ENCODE measurements at places on chromosomes 7 and 10.

- no peak for DNase-seq
Measured at GRCh38 chr7:80736371-80737125, 98.1 kb downstream of the CD36 start.

- no peak for DNase-seq
Measured at GRCh38 chr7:140540136-140540777, 61.0 kb upstream of the MKRN1 start.

- DNase-seq, result no peak
Measured at GRCh38 chr10:100735337-100736143, 9.8 kb upstream of the PAX2 start.

- DNase-seq, result peak; percentile 25
Measured at GRCh38 chr10:48289501-48290238, 15.2 kb upstream of the FRMPD2 start.

DNA sequence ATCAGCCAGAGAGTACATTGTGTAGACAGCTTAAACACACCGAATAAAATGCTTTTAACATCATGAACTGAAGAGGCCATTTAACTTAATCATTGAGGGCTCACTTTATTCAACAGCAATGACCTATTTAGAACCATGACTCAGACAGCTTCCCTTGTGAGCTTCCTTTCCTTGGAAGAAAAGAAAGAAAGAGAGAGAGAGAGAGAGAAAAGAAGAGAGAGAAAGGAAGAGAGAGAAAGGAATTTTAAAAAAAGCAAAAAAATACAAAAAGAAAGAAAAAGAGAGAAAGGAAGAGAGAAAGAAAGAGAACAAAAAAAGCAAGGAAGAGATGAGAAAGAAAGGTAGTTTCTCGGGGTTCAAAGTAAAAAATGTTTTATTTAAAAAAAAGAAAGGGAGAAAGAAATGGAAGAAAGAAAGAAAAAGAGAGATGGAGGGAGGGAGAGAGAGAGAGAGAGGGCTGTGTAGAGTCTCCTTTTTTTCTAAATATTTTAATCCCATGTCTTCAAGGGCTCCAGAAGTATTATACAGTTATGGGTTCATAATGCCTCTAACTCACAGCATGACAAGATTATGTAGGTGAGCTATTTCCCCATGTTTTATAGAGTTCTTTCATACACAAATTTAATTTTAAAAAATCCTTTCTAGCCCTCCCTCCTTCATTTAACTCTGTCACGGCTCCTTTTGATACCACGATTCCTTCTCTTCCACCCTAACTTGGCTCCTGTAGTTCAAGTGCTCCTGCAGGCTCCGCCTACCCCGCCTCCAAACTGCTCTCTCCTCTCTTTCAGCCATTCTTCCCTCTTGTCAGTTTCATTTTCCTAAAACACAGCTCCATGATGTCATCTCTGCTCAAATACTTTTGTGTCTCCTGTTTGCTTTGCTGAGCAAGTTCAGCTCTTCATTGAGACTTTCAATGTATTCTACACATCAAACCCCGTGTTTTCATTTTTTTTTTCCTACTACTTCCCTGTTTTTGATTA, 85.5 kb downstream of the PRTFDC1 start:
- DNase-seq, result peak; percentile 60

DNA sequence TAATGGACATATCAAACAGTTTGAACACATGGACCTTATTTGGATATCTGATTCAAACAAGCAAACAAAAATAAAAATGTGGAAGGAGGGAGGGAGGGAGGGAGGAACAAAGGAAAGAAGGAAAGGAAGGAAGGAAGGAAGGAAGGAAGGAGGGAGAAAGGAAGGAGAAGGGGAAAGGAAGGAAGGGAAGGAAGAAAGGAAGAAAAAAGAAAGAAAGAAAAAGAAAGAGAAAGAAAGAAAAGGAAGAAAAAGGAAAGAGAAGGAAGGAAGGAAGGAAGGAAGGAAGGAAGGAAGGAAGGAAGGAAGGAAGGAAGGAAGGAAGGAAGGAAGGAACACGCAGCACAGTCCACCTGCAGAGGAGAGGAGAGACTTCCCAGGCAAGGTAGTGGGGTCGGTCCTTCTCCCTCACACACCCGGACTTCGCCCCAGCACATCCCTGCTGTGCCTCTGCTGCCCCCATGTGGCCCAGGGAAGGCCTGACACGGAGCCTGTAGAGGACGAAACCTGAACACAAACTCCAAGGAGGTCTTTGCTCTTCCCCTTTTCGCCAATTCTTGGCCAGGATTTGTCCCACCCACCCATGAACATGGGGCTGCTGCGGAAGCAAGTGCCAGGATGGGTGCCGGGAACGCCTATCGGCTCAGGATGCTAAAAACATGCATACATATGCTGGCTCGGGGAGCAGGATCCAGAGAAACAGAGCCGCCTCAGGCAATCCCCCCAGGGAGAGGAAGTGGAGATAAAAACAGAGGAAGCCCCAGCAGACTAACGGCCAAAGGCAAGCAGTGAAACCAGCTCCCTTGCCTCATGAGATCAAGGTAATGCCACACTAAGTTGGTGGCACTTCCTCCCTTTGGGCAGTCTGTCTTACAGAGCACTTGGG, 52.3 kb upstream of the DGKI start:
- DNase-seq, result peak; percentile 80

DNA sequence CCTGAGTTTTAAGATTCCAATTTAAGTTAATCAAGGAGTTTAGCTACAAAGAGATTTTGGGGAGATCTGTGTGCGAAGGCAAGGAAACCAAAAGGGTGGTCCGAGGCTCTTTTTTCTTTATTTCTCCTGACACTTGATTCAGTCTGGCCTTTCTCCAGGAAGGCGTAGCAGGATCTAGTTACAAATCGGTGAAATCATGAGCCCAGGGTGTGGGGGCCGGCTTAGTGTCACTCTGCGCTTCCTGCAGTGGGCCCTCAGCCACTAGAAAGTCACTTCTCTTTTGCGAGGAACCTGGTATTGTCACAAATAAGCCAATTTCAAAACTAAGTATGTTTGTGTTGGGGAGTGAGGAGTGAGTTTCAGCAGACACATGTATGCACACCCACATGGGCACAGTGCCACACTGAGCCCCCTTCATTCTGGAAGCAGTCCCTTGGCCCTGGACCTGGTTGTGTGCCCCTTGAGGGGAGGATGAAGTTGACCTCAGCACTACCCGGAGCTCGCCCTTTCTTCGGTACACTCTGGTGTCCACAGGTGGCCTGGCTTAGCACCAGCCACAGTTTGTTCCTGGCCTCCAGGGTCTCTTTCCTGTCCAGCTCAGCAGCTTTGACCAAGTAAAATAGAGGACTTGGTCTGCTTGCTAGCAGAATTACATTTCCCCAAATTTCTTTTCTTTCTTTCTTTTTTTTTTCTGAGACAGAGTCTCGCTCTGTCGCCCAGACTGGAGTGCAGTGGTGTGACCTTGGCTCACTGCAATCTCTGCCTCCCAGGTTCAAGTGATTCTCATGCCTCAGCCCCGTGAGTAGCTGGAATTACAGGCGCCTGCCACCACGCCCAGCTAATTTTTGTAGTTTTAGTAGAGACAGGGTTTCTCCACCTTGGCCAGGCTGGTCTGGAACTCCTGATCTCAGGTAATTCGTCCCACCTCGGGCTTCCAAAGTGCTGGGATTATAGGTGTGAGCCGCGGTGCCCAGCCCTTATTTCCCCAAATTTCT, 84.0 kb upstream of the BTBD16 start:
- no peak for DNase-seq

- DNase-seq, result no peak
Measured at GRCh38 chr10:15558136-15558535, 161.6 kb downstream of the ITGA8 start.

DNA sequence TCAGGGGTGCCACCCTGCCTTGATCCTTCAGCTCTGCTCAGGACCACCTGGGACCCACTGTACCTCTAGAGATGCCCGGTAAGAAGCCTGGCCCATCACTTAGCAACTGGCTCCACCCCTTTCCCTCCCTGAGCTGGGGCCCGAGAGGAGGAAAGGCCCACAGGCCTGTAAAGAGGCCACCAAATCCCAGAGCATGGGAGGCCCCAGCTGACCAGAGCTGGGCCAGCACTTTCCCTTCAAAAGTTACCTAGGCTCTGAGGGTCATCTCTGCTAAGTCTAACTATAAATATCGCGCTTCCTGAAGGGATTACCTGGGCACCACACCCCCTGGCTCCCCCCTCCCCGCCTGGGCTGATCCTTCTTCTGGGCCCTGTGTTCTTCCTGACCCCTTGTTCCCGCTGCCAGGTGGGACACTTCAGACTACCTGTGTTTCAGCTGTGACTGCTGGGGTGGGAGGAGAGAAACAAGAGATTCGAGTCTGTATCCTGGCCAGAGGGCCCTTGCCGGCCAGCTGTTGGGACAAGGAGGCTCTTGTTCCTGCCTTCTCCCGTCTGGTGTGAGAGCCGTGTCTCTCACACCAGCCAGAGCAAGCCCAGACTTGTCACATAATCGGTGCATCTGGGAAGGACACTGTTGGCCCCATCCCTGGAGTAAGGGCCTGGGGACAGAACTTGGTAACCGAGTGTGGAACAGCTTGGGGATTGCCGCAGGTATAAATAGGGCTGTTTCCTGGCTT, 22.8 kb upstream of the ANKRD2 start:
- no peak for DNase-seq

- DNase-seq, result no peak
Measured at GRCh38 chr7:88090671-88091070, 129.2 kb downstream of the SRI start.

DNA sequence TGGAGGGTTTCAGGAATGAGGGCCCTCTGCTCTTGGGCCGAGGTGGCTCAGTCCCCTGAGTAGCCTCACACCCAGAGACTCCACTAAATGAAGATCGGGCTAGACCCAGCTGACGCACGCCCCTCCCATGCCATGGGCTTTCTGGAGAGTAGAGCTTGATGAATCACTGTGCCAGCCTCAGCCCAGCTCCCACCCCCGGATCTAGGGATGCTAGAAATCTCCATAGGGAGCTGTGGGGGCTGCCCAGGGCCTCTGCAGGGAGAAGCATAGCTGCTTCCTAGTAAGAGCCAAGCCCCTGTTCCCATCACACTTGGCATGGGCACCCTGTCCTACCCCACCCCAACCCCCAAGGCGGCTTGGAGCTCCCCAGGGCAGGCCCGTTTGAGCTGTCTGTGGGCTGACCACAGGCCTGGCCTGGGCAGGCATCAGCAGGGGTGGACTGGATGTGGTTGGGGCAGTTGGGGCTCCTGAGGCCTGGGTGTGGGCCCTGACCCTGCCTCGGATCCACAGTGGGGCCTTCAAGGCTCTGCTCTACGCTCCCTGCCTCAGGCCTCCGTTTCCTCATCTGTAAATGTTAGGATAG, 121.2 kb downstream of the ZMIZ1 start:
- no peak for DNase-seq

- DNase-seq, result peak; percentile 6
Measured at GRCh38 chr7:159141167-159141566, 3.5 kb downstream of the VIPR2 start.

DNA sequence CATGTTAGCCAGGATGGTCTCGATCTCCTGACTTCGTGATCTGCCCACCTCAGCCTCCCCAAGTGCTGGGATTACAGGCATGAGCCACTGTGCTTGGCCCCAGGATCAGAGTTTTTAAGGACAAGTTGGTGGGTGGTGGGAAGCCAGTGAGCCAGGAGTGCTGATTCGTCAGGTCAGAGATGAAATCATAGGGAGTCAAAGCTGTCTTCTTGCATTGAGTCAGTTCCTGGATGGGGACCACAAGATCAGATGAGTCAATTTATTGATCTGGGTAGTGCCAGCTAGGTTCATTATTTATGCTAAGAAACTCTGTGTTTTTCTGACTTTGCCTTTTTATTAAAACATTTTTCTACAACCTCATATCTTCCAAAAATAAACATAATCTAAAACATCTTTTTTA, 423.8 kb downstream of the ARL4A start:
- no peak for DNase-seq

DNA sequence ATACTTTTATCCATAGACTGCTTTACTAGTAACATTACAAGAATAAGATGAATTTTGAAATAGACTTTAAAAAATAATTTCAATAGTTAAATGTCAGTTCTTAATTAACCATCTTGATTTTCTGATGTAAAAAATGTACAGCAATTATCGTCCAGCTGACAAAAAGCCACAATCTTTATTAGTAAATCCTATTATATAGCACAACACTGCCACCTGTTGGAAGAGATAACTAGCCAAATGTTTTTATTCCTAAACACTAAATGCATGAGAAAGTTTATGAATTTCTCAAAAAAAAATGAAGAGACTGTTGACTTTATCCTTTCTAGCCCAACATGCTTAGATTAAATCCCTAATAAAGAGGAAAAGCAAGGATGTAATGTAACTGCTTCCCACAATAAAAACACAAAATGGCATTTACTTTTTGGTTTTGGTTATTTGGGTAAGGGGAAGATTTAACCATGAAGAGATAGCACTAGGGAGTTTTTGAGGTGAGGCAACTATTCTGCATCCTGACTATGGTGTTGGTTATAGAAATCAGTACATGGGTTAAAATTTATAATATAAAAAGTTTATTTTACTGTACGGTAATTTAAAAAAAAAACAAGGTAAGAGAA, 8.0 kb downstream of the COA1 start:
- DNase-seq, result no peak

DNA sequence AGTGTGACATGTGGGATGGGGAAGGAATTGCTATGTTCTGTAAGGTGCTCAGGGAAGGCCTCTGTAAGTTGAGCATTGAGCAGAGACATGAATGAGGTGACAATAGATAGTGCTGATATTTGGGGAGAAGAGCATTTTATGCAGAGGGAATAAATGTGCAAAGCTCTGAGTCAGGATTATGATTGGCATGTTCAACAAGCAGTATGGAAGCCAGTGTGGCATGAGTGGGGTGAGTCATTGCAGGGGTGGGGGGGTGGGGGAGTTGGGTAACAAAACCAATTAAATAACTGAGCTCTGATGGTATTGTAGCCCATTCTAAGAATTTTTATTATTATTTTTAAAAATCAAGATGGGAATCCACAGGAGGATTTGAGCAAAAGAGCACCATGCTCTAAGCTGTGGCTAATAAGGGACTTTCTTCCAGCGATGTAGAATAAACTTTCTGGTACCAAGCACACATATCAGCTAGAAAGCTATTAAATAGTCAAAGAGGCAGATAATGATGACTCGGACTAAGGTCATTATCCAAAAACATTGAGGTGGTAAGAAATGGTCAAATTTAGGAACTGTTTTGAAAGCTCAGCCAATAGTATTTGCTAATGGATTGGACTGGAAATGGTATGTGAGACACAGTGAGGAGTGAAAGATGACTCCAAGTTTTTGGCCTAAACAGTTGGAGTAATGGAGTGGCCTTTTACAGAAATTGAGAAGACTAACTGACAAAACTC, 96.4 kb downstream of the PRKG1 start:
- DNase-seq, result no peak

GRCh38 chr10:63887600-63888370, 366.6 kb downstream of the REEP3 start:
- DNase-seq, result no peak

DNA sequence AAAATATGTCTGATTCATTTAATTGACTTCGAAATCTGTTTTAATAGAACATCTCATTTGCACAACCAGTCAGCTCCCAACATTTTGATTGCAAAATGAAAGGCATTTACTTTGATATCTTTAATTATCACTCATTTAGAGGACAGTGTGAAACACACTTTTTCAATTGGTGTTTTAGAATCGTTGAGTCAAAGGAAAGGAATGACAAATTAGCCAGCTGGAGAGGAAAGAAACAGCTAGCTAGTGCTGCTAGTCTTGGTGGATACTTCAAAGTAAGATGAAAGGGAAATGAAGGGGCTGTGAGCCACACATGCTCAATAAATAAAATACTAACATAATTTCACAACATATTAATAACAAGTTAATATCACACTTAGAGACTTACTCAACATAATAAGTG, 570.2 kb downstream of the PHTF2 start:
- DNase-seq, result no peak

GRCh38 chr7:80151274-80151665, 16.6 kb downstream of the GNAI1 start:
- DNase-seq, result no peak

Data from uterus (tissue), 4 donors.